ENCODE measurements at places on chromosomes 12 and 14.
A peak's percentile ranks its signal among the peaks of the same experiment; 100 is the strongest.

- no peak for DNase-seq
Measured at GRCh38 chr14:96173636-96174475, 30.8 kb upstream of the BDKRB2 start.

GRCh38 chr12:39616666-39617065 lies 2.9 kb downstream of the ABCD2 start:
- no peak for DNase-seq

DNA sequence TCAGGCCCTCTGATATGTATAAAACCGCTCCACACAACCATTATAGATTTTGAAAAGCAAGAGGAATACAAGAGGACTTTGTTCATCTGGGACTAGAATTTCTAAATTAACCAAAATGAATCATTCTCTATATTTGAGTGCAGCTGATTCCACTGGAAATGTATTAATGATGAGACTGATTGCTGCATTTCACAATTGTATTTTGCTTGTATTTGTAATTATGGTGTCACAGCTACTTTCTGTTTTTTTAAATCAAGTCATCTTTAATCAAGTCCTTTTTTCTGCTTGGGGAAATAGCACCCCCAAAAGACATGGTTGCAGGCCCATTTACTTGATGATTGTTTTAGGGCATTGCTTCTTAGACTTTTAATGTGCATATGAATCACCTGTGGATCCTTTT lies 162.4 kb downstream of the KICS2 start:
- no peak for DNase-seq

DNA sequence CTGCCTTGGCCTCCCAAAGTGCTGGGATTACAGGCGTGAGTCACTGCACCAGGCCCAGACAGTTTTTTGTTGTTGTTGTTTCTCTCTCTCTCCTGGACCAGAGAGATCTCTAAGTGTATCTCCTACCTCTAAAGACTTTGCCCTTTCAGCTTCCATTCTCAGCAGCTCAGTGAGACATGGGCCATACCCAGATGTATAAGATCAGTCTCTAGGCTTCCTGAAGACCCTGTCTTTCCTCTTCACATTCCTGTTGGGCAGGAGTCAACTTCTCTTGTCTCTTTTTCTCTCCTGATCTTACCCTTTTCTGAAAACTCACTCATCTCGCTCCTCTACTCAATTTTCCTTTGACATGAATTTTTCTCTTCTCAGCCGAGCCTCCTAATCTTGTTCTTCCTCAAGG lies 42.0 kb downstream of the KCNK13 start:
- DNase-seq, result no peak

- DNase-seq, result no peak
Measured at GRCh38 chr12:88303335-88303734, 161.2 kb downstream of the TMTC3 start.

- DNase-seq, result no peak
Measured at GRCh38 chr14:42113358-42114069, 506.8 kb downstream of the LRFN5 start.

DNA sequence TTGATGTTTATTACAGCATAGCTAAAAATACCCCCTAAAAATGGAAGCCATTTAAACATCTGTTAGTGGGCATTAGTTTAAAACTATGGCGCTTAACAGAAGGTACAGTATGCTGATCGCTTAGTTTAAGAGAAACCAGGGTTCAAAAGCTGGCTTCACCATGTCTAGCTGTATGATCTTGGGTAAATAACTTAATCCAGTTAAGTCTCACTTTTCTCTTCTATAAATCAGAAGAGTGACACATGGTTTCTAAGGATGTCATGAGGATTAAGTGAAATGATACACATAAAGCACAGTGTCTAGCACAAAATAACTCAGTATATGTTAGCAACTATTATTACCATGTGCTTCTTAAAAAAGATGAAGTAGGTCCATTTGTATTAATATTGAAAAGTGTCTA lies 38.7 kb downstream of the STK38L start:
- no peak for DNase-seq

DNA sequence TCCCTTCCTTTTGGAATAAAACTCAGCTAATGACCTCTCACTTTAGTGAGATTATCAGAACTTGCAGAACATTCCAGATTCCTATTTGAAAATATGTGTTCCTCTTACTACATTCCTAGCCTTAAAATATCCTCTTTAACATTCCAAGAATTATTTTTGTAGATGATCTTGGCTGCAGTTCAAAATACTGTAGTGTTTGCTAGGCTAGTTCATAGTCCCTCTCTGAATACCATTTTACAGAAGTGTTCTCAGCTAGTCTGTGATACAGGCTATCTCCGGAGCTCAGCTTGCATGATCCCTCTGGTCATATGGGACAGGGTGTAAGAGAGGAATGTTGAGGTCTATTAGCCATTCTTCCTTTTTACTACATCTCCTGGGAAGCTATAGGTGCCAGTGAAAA lies 17.6 kb upstream of the GPR33 start:
- no peak for DNase-seq

GRCh38 chr12:43158126-43158525 lies 393.9 kb downstream of the ADAMTS20 start:
- DNase-seq, result no peak

- DNase-seq, result no peak
Measured at GRCh38 chr12:4763549-4763948, 43.3 kb downstream of the GALNT8 start.

DNA sequence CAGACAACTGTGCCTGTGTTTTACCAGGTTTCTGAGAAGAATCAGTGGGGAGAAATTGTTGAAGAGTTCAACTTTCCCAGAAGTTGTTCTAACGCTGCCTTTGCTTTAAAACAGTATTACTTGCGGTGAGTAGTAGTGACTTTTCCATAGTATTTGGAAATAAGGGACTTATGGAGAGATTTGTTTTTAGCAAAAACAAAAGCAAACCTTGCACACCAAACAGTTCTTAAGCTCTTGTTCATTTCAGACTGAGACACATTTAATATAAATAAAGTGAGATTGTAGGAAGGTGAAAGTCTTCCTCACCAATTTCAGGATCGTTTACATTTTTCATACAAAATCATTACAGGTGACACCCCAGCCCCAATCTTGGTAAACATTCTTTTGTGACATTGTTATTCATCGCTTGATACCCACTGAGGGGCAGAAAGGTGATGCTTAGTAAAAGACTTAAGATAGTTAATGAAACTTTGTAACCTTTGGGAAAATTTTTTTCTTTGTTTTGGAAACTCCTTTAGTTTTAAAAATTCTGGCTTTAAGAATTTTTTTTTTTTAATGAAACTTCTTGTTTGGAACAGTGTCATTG lies 1.8 kb downstream of the ARID2 start:
- no peak for DNase-seq

DNA sequence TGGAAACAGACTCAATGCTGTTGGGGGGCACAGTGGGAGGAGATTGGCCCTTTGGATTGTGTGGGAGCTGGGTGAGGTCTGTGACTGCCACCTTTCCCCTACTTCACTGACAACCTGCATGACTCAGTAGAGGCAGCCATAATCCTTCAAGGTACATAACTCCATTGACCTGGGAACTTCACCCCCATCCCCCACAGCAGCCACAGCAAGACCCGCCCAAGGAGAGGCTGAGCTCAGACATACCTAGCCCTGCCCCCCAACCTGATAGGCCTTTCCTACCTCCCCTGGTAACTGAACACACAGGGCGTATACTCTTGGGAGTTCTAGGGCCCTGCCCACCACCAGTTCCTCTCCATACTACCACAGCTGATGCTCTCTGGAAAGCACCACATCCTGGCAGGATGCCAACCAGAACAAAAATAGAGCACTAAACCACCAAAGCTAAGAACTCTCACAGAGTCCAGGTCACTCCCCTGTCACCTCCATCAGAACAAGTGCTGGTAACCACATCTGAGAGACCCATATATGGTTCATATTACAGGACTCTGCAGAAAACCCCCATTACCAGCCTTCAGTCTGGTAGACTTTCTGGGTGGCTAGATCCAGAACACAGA lies 703.9 kb downstream of the FSCB start:
- DNase-seq, result no peak

GRCh38 chr12:4526923-4527546 lies 11.7 kb upstream of the RAD51AP1 start:
- DNase-seq, result no peak

DNA sequence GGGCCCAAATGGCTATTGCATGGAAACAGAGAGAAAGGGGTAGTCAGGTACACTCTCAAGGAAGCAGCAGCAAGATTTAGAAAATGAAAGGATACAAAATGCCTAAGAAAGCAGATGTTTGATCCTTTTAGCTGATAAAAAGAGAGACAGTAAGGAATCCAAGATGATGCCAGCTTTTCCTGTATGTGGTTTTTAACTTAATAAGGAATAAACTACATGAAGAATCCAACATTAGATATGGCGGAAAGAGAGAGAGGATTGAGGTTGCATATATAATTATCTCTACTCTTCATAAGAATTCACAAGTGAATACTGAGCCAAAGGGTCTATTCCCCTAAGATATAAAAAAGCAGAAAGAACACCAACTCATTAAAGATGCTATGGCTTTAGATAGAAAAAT lies 11.6 kb downstream of the TMED10 start:
- no peak for DNase-seq

GRCh38 chr12:55687746-55688145 lies 20.0 kb downstream of the ITGA7 start:
- DNase-seq, result no peak

- no peak for DNase-seq
Measured at GRCh38 chr12:69649529-69649928, 38.8 kb upstream of the LRRC10 start.

GRCh38 chr12:4817880-4818279 lies 91.8 kb upstream of the KCNA1 start:
- no peak for DNase-seq

DNA sequence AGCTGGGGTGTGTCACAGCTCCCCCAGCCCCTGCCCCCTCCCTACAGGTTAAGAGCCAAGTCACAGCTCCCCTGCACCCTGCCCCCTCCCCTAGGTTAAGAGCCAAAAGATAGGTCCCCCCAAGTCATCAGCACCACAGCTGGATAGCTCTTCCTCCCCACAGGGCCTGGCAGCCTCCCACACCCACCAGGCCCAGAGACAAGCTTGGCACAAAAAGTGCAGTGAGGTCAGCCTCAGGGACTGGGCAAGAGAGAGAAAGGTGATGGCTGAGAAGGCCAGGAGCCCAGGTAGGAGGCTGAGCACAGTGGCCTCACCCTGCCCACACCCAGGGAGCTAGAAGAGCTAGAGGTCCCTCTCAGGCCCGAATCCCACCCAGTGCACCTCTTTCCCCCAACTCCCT lies 8.7 kb downstream of the ITGA7 start:
- DNase-seq, result no peak

- no peak for DNase-seq
Measured at GRCh38 chr14:104087981-104088850, 2.7 kb downstream of the ASPG start.

DNA sequence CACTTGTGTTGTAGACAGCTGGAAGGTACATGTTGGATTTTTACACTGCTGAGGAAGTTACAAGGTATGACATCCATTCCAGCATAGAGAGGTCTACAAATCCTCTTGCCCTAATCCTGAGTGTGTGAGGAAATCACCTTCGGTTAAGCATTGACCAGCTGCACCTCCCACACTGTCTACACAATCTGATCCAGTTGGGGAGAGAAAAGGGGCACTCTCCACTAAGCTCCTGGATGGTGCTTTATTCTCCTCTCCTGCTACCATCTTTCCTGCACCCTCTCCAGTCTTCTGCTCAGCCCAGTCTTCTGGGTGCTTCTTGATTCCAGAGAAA lies at the start of gene OR6J1:
Gene OR6J1, minus strand, starts transcription at position 48 of the 331 bp plus-strand sequence. CDS start 9,541 bp downstream, outside the sequence.
- DNase-seq, result no peak

GRCh38 chr14:60328583-60328982 lies 79.6 kb downstream of the PPM1A start:
- no peak for DNase-seq

DNA sequence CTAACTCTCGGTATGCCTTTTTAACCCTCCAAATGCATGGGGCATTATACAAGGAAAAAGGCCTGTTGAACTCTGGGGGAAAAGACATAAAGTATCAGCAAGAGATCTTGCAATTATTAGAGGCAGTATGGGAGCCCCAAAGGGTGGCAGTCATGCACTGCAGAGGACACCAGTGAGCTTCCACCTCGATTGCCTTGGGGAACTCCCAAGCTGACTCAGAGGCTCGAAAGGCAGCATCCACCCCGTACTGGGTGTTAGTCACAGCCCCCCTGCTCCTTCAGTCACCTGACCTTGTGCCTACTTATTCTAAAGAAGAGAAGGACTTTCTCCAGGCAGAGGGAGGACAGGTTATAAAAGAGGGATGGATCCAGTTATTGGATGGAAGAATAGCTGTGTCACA lies 781.4 kb upstream of the TMEM132C start:
- peak; percentile 73 for DNase-seq

DNA sequence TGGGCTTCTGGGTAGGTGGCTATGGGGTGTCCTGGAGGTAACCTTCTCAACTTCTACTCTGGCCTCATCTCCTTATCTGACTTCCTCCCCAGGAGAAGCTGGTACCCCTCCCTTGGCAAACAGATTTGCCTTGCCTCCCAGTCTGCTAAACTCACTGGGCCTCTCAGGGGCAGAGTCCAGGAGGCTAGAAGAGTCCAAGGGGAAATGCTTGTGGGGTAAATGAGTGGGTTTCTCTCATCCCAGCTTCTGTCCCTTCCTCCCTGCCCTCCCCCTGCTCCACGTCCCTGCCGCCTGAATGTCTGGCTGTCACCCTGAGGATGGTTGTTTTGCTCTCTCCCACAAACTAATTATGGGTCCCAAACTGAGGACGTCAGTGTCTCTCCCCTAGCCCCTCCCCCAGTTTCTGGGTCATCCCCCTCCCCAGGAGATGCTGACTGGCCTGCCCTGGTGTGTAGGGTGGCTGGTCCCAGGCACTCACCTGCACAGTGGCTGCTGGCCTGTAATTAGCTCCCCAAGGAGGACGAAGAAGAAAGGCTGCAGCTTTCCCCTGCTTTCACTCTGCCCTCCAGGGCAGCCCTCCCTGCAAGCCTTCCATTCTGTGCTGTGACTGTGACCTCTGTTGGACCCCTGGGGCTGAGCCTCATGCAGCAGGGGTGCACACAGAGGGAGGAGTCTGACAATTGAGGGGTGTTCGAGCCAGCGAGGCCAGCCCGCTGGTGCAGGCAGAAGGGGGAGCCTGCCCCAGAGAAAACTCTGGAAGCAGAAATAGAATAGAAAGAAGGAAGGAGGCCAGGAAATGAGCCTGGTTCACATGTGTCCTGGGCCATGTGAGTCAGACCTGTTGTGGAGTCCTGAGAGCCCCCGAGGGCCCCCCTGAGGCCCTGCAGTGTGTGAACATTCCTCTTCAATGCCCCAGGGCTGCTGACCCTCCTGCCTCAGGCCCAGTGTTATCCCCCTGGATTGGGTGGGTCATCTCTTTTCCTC lies at the start of gene LRP1-AS:
Gene LRP1-AS, minus strand, starts transcription at position 659 of the 984 bp plus-strand sequence.
- DNase-seq, result no peak

DNA sequence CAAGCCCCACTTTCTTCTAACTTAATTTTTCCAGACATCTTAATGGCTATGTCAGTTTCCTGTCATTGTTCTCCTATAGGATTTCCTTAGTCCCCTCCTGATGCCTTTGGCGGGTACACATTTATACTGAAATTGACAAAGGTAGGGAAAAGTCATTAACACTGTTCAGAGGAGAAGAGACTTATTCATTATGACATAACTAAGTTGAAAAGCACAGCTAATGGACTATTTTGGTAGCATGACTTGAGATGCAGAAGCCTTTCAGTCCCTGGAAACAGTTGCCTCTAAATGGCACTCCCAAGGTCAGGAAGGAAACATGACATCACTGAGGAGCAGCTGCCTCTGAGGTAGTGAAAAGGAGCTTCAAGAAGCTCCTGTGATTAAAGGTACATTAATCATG lies 317.5 kb upstream of the KITLG start:
- peak; percentile 21 for DNase-seq

GRCh38 chr12:38053655-38054464 lies 262.7 kb upstream of the ALG10B start:
- DNase-seq, result no peak

- DNase-seq, result no peak
Measured at GRCh38 chr12:122099280-122099749, 20.8 kb downstream of the MLXIP start.

All from kidney epithelial cell (primary cell).